ELF-1 (cell line): ENCODE measurements at places on chromosomes 4 and X.

GRCh38 chr4:55534306-55534705 lies 12.4 kb downstream of the CLOCK start:
- no peak for DNase-seq

- no peak for DNase-seq
These were observed 138.3 kb upstream of the USP38 start for GRCh38 chr4:143046454-143046853.

- no peak for DNase-seq
These were observed 52.4 kb downstream of the GAK start for GRCh38 chr4:879729-880077.

GRCh38 chr4:29309050-29309449 lies 1411.1 kb upstream of the PCDH7 start:
- no peak for DNase-seq

DNA sequence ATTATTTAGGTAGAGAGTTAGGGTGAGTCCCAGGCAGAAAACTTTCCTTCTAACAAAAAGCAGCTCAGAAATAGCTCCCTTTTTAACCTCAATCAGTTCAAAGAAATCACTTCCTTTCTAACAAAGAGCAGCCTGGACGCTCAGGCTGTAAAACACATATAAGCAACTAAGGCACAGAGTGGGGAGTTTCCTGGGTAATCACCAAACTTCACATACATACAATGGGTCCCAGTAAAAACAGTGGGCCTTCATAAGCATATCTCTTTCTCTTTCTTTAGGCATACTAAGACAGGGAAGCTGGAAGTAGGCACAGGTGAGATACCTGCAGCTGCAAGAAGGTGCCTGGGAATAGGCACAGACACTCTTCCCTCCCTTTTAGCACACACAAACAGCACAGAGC lies 4.9 kb upstream of the NAF1 start:
- DNase-seq = no peak

DNA sequence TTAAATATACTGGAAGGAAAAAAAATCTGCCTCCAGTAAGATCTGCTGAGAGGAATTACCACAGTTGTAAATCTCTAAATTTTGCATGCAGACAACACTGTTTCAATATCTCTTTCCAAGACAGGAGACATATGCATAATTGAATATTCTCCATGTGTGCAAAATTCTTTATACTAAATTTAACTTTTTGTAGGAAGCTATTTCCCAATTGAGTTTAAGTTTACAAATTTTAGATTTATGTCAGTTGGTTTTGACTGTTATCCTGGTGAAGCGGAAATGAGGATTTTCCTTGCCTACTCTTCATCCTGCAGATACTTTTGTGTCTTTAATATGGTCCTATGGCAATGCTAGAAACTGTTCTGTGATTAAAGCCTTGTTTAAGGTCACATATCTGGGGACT lies 1352.9 kb downstream of the FSTL5 start:
- DNase-seq = no peak
